ENCODE measurements at places on chromosomes 6 and 20.
A peak's percentile ranks its signal among the peaks of the same experiment; 100 is the strongest.

GRCh38 chr20:36717657-36718056 is 28.2 kb downstream of the NDRG3 start:
- peak; percentile 10 for DNase-seq

DNA sequence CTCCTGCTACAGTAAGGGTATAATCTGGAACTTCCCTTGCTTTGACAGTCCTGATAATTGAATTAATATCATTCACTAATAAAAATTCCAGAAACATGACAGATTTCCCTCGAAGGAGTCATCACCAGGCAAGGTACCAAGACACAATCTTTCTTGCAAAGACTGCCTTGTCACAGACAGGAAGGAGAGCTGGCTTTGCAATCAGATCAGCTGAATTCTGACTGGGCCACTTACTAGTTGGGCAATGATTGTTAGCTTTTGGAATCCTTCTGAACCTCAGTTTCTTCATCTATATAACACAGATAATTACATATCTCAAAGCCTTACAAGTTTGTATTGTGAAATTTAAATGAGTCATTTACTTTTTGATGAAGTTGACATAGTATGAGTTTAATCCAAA is 344.2 kb downstream of the RFPL4B start:
- DNase-seq, result peak; percentile 76

DNA sequence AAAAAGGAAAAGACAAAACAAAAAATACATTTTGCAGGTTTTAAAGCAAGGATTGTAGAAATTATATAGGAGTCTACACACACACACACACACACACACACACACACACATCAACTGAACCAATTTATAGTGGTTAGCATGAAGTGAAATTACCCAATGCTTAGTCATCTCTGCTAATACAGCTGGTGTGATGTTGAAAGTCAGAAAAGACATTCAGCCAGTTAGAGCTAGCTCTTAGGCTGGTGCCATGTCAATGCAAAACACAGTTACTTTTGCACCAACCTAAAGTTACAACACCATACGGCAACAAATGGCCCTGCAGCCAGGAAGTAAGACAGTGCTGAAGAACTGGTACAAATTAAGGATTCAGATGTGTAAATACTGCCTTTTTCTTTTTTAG is 15.2 kb downstream of the FAM210B start:
- DNase-seq, result peak; percentile 97

DNA sequence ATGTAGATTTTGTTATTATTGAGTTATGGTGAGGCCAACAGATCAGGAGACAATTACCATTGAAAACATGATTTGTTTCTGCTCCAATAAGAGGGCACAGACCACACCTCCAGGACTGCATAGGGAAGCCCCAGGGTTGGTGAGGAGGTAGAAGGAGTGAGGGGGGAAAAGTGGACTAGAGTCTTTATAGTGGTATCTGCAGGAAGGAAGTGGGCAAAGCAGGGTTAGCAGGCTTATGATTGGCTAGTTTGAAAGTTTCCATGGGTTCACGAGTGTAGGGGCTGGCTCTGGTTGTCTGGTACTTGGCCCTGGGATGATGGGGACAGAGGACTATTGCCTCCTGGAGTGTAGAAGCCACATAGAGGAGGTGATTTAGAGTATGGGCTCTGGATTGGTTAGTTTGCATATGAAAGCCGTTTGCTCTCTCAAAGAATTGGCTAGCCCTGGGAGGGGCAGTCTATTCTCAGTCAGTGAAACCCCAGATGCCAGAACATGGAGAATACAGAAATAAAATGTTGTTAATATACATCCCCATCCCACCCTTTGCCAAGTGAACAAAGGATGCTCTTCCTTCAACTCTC is 156.6 kb downstream of the KLHL32 start:
- DNase-seq, result no peak

DNA sequence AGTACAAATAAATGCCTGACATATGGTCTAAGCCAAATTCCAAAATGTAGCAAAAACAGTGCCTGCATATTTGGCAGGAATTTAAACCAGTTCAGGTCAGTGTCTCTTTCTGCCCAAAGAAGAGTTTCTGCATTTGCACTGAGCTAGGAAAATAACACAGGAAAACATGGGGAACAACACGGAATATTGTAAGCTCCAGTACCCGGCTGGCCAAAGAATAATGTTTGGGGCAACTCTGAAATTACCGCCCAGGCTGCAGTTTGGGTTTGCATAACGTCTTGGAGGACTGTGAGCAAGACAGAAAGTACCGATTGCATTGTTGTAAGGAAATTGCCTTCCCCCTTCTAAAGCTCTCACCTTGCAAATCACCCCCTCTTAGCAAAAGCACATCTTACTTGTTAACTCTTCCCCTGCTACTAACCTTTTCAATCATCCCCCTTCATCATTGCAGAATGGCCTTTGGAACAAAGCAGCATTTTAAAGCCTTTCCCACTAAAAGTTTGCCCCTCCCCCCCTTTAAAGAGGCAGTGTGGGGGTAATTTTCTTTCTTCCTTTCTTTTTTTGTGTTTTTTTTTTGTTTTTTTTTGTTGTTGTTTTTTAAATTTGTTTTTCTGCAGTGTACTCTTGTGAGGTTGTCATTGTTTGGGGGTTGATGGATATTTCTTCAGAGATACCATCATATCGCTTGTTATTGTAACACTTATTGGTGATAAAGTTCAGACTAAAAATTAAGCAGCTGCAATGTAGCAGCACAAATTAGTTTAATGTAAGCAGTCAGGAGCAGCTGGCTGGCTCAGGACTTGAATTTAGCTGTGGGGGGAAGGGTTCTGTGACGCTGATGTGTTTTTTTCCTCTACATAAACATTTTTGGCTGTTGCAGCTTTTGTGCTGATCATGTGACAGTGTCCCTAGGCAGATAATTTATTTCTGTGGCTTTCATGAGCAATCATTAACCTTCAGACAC is 100.0 kb upstream of the CITED2 start:
- peak; percentile 56 for DNase-seq

DNA sequence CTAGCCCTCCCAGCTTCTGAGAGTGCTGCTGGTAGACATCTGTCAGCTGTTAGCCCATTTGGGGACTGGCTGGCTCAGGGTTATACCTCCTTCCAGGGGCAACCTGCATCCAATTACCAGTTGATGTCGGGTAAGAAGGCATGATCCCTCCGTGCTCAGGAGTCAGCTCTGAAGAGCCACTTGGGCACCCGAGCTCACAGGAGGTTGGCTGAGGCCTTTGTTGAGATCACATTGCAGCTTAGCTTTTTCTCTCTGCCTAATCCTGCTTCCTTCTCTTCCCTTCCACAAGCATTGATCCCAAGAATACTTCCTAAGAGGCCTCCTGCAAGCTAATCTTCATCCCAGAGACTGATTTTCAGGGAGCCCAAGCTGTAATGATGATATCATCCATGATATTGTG is 35.5 kb downstream of the SCP2D1 start:
- no peak for DNase-seq

- DNase-seq, result no peak
Observed at GRCh38 chr20:50680105-50680960, 11.0 kb downstream of the RIPOR3 start.

DNA sequence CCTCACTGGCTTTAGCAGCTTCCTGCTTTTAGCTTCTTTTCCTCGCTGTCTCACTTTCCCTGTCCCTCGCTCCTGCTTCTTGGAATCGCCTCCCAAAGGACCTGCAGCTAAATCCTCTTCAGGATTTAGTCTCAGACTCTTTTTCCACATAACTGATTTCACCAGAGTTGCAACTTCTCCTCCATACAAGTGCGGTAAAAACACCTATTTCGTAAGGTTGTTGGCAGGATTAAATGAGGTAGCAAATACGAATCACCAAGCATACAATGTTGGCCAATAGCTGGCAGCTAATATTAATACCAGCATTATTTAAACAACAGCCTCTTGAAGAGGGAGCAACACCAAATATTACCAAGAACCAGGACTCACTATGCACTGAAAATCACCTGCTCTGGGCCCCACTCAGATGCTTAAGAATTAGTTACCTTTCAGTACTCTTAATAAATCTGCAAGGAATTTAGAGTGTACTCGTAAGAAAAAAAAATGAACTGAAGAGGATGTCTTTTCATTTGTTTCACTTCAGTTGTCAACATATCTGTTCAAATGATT is 123.0 kb downstream of the DTNBP1 start:
- peak; percentile 48 for DNase-seq

- no peak for DNase-seq
Observed at GRCh38 chr6:158805698-158806377, 13.3 kb downstream of the EZR start.

DNA sequence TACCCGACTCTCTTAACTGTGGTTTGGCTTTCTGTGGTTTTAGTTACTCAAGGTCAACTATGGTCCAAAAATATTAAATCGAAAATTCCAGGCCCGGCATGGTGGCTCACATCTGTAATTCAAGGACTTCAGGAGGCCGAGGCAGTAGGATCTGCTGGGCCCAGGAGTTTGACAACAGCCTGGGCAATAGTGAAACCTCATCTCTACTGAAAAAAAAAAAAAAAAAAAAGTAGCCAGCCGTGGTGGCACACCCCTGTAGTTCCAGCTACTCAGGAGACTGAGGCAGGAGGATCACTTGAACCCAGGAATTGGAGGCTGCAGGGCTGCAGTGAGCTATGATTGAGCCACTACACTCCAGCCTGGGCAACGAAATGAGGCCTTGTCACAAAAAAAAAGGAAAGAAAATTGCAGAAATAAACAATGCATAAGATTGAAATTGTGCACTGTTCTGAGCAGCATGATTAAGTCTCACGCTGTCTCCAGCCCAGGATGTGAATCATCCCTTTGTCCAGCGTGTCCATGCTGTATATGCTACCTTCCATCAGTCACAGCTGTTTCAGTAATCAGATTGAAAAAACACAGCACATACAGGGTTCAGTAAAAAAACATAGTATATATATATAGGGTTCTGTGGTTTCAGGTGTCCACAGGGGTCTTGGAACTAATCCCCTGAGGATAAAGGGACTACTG is 40.7 kb downstream of the RGS17 start:
- peak; percentile 93 for DNase-seq

- no peak for DNase-seq
Observed at GRCh38 chr6:165657325-165657680, 5.7 kb downstream of the PDE10A start.

GRCh38 chr20:34065260-34065659 is 46.8 kb downstream of the EIF2S2 start:
- DNase-seq, result peak; percentile 60

DNA sequence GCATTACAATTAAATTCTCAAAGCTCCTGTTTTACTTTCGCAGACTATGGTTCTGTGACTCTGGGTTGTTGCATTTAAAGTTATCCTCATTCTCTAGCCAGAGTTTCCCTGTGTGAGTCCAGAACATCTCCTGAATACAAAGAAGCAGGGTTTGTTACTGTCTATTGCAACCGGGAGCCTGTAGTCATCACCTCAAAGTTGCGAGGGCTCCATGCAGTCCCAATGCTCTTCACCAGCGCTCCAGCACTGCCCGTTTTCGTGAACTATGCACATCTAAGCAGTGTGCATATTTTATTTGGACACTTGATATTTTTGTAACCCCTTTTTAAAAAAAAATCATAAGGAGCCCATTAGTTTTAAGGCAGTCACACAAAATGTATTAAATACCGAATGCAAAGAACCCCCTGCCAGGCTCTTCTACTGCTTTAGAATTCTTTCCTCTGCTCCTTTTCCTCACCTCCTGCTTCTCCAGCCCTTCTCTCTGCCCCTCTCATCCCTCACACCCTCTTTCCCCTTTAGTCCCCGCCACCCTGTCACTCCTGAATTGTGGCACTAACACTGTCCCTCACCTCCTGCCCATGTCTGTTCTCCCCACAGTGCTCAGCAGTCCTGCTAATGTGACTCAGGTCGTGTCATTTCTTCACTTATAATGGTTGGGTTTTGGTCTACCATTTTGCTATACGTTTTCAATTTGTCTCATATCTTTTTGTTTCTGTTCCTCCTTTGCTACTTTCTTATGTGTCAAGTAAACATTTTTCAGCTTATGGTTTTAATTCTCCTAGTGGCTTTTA is 1.1 kb upstream of the HLA-C start:
- DNase-seq, result no peak

- DNase-seq, result no peak
Observed at GRCh38 chr20:52082612-52083011, 109.0 kb downstream of the ZFP64 start.

DNA sequence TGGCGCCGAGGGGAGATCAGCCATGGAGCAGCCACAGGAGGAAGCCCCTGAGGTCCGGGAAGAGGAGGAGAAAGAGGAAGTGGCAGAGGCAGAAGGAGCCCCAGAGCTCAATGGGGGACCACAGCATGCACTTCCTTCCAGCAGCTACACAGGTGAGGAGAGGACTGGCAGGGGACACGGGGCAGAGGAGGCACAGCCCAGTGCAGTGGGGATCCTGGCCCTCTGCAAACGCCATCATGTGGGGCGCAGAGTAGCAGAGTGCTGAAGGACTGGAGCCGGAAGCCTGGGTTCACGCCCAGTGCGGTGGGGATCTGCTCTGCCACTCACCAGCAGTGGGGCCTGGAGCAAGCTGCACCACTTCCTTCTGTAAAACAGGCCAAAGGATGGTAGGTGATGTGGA is 41.1 kb upstream of the FANCE start:
- no peak for DNase-seq

DNA sequence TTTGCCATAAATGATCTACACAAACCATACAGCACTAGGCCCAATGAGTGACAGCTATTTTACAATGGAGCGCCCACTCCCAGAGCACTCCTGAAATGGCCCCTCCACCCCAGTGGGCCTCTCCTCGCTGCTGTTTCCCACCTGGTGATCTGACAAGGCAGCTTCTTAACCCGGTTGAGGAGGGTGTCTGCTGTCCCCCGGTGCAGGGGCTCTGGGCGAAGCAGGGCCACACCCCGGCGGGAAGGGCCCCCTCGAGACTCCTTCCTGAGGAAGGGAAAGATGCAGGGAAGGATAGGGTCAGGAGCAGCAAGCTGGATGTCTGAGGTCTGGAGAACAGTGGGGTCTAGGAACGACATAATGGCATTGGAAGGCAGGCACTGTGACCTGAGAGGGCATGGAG is 10.2 kb downstream of the ABHD16A start:
- DNase-seq, result no peak

- DNase-seq, result no peak
Observed at GRCh38 chr6:150788089-150788488, 77.4 kb upstream of the MTHFD1L start.

DNA sequence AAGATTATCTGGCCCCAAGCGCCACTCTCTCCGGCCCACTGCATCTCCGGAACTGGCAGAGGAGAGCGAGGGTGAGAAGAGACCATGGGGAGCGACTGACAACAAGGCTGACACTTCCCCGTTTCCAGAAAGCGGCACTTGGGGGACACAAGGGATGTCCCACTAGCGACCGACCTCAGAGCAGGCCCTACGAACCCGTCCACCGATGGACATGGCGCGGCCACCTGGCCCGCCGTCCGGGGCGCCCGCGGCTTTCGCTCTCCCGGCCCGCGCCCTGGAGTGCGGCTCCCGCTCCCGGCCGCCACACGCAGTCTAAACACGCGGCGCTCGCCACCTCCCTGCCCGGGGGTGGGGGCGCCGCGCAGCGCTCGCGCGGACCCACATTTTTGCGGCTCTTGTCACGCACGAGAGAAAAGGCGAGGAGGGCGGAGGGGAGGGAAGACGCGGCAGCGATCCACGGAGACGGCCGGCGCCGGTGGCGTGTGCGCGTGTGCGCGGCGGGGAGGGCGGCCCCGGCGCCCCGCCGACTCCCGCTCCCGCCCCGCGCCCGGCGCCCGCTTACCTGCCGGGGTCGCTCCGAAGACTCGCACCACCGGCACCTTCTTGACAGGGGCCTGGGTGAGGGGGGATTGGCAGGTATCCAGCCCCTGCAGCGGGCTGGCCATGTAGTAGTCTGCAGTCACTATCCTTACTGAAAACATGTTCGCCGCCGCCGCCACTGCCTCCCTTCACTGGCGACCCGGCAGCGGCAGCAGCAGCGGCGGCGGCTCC is 645 bp downstream of the REV3L start:
- peak; percentile 35 for DNase-seq

GRCh38 chr6:91653895-91654294 is 1067.0 kb upstream of the MAP3K7 start:
- DNase-seq, result no peak

Measured in fibroblast of pulmonary artery (primary cell).